ENCODE measurements at places on chromosomes 3 and 15.

GRCh38 chr15:40722934-40723333 is 28.0 kb downstream of the RAD51 start:
- no peak for DNase-seq

DNA sequence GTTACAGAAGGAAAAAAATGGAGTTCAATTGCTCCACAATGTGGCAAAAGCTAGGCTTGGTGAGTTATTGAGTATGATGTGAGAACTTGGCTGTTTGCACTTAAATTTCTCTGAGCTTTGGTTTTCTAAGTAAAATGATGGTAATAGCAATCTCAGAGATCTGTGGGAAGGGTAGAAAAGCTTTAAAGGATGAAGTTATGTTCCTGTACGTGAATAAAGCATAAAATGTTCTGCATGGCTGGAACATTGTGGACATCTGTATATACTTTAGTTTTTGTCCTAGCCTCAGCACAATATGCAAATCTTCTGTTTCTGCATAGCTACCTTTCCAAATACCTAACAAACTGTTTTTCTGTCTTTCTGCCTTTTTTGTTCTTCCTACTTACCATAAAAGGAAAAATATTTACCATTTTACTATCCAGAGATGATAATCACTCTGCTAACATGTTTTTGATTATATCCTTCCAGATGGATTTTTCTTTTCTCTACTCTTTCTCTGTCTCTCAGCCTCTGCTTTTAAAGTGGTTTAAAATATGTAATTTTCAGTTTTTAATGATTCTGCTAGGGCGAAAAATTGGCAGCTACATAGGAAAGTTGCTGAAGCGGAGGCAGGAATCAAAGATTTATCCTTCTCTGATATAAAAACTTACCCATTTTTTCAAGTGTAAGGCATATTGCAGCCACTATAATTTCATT is 188.1 kb downstream of the FNDC3B start:
- DNase-seq: no peak

DNA sequence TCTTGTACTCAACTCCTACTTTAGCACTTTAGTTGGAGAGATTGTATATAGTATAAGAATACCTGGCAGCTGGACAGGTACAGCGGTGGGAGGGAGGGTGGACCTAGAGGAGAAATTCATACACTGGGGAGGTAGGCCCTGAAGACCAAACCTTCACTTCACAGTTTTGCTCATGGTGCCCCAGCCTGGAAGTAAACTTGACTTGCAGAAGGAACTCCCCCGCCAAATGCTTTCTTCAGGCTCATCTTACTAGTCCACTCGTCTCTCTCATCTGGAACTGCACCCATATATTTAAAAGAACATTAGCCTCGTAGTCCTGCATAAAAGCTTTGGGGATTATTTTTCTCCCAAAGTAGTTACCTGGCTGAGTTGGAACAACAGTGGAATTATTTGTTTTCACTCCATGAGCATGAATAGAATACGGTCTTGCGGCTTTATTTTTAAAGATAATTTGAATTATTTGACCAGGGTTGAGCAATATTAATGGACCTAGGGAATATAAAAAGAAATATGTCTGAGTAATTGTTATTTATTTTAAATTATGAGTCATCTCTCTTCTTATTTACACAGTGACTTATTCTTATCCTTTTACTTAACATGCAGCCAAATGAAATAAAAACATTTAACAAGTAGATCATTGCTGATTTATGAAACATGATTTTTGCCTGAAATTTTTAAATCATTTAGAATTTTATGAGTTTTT is 25.5 kb upstream of the CP start:
- DNase-seq: no peak

DNA sequence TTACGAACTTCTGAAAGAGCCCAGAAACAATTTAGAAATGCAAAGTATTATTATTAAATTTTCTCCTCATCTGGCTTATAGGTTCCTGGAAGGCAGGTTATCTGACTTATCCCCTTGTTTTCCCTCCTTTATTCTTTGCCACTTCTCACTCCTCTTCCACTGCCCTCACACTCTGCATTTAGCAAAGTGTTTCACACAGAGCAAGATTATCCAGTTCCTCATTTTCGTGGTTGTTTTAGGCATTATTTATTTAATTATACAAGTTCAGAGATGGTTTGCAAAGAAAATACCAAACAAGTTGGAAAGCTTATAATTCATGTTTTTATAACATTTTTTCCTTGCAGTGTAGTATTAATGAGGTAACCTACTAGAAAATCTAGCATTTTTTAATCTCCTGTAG is 544.9 kb downstream of the NSUN3 start:
- DNase-seq: no peak

DNA sequence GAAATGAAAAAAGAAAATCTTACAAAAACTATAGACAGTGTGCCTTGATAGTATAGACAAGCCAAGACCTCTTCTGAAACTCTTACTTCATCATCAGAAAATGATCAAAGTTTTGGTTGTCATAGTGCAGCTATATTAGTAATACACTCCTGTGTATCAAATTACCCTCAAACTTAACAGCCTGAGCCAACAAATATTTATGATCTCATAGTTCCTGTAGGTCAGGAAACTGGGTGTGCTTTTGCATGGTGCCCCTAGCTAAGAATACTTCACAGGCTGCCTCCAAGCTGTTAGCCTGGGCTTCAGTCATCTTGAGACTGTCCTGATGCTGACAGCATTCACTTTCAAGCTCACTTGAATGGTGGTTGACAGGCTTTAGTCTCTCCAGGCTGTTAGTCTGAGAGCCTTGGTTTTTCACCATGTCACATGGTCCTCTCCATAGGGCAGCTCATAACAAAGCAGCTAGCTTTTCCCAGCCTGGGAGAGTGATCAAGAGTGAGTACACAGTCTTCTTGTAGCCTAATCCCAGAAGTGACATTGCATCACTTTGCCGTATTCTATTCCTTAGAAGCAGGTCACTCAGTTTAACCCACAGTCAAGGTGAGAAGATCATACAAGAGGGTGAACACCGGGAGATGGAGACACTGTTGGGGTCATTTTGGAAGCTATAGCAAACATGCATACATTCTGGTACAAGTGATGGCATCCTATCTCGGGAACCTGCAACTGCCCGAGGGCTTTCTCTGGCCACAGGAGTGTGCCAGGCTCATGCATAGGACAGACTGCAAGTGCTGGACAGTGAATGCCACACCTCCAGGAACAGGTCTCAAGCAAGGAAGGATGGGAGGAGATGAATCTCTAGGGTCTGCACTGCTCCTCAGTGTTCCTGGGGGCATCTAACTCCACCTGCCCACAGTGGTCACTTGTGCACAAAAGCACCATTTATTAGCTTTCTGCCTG is 173.4 kb upstream of the CADPS start:
- no peak for DNase-seq

- DNase-seq: no peak
Measured at GRCh38 chr3:128949158-128949557, 44.7 kb downstream of the CFAP92 start.

GRCh38 chr3:142056656-142057330 is 92.6 kb downstream of the TFDP2 start:
- no peak for DNase-seq

DNA sequence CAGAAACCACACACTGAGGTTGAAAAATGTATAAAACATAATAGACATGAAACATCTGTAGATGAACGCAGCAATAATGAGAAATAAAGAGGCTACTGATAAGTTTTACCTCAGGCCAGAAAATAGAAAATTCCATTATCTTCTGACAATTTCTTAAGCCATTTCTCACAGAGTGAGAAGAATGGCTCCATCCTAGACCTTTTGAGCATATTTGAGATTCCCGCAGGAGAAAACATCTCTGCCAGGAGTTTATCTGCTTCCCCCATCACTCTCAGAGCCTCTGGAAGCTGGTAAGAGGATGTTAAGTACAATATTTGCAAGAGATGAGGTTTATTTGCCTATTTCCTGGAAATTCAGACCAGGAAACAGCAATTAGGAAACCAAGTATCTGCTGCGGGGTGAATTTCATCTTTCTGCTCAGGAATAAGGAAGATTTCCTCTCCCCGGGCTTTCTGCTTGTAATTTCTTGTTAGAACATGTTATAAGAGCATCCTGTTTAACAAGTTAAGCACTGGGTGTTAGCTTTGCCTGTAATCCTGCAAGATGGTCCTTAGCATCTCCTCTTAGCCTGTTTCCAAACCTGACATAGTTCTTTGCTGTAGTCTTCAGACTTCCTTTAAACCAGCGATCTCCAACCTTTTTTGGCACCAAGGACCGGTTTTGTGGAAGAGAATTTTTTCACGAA is 54.8 kb downstream of the ATP13A4 start:
- no peak for DNase-seq

DNA sequence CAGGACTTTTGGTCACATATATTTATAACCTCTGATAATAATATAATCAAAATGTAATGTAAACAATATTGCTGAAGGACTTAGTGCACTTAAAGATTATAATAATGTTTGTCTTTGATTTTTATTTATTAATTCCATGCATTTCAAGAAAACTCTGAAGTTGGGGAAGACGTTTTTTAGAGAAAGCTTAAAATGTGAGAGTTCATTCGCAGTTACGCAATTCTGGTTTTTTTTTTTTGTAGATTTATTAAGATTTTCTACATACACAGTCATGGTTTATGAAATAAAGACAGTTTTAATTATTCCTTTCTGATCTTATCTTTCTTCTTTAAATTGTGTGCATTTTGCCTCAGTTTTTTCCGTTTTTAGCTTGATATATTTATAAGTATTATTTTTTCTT is 204.7 kb downstream of the EPHA3 start:
- no peak for DNase-seq

DNA sequence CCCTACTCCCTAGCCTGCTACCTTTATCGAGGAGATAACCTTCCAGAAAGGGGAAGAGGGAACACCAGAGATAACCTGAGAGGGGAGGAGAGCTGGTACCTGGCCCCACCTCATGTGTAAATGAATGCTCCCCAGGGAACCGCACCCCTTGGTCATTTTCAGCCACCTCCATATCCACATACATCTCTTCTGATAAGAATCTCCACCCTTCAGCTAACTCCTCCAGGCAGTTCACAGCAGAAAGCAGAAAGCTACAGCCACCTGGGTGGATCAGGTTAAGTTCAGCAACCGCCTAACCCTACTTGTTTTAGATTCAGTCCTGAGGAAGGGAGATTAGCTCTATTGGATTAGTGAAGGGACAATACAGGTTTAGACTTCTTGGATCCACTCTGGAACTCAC is 38.0 kb upstream of the TIMP4 start:
- DNase-seq: no peak

DNA sequence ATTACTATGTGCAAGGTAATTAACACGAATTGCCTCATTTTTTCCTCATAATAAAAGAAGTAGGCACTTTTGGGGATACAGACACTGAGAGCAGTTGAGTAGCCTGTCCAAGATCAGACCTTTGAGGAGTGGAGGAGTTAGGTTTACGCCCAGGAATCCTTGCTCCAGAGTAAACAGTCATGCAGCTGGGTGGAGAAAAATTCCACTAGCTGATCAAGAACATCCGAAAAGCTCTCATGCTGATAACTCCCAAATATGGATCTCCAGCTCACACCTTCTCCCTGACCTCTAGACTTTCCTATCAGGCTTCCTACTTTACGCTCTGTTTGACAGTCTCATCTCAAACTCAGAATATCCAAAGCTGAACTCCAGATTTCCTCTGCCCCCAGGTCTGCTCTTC is 53.3 kb downstream of the ST6GAL1 start:
- DNase-seq: no peak

DNA sequence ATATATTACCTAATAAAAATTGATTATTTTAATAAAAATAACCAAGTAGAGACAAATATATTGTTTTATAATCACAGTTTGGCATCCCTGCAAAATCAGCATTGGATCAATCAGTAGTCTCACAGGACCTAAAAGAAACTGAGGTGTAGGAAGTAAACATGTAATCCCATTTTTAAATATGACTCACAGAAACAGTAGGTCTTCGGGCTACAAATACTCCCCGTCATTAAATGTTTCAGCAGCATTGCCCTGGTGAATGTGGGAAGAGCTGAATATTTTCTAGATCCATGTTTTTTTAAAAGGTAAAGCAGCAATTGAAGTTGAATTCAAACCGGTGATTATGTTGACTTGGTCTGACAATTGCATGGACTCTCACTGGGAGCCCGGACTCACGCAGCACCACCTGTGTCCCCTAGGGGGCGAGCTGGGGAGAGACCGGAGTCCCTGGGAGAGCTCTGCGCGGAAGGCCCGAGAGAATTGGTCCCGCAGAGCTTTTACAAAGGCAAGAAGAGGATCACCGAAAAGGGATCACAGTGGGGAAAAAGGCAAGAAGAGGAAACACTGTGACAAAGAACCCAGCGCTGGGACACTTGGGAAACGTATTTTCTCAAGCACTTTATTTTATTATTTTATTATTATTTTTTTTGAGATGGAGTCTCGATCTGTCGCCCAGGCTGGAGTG is 17.2 kb upstream of the USP3 start:
- peak; percentile 77 for DNase-seq

All from activated CD4-positive, alpha-beta T cell treated with anti-CD3 and anti-CD28 coated beads, Interleukin-2, amount 50 U/mL, for 24 hours (primary cell).